Smooth muscle cell of the brain vasculature (primary cell): ENCODE measurements at places on chromosomes 5 and 9.

DNA sequence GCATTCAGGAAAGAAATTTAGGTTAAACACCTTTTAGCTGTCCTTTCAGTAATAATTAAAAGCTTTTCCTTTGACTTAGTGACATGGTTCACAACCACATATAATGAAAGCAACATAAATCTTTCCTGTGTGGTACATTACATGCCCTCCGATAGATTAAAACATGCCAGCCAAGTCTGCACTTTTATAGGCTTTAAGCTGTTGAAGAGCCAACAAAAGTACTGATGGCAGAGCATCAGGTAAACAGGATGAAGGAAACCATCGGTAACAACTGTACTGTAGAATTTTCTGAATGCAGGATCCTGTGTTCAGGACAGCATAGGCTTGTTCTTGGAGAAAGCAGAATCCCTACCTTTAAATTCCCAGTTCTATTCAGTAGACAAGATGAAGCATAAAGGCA, 226.6 kb downstream of the MLLT3 start:
- no peak for DNase-seq

DNA sequence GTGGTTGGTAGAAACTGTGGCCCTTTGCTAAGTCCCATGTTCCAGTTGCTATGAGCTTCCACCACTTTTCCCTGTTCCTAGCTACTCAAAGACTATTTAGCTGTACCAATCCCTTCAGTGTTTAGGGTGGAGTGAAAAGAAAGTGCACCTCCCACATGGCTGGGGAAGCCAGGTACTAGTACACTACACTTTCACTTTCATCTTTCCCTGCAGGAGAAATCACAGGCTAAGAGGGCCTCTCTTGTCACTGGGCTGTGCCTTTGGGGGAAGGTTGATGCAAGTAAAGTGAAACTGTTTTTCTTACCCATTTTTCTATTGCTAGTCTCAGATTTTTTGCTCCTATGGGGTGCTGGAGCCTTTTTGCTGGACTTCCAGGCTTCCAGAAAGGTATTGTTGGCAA, 33.5 kb upstream of the CKS2 start:
- no peak for DNase-seq

- no peak for DNase-seq
These were observed 23.3 kb downstream of the DCANP1 start for GRCh38 chr5:135423846-135424168.

GRCh38 chr5:54205453-54205852, 104.9 kb downstream of the ARL15 start:
- no peak for DNase-seq

DNA sequence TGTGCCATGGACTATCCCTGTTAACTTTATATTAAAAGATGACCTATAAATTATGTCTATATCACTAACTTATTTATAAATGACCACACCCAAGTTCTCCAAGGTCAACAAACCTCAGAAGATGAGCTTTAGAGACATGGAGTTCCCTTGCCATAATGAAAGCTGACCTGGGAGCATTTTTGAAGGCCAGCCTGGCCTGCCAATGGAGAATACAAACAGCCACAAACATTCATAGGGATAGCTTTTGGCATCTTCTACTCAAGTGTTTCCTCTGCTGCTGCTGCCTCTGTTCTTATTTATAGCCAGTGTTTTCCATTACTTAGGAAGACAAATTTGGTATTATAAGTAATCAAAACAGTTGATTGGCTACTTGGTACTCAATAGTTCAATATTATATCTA, 117.3 kb upstream of the ADAMTS19 start:
- no peak for DNase-seq

DNA sequence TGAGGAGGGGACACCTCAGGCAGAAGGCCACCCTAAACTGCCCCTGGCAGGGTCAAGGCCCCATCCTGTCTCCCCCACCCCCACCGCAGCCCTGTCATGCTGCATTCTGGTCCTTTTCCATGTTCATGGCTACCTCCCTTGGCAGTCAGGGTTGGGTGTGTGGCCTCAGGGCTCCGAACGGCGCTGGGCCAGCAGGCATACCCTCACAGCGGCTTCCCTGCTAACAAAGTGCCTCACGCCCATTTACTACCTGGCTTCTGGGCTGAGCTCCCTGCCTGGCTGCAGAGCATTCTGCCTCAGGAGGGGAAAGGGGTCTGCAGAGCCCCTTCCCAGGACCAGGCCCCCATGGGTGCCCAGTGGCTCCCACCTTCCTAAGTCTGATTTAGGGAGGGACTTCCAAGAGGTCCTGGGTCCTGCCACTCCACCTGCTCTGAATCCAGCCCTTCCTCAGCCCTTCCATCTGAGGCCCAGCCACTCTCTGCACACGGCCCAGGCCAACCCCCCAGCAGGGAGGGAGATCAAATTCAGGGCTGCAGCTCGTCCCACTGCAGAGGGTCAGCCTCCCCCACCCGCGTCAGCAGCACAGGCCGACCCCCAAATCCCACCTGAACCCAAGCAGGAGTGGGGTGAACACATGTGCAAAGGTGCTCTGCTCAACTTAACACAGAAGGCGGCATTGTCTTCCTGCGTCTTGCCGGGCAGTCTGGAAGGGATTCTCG, 115.9 kb upstream of the PHYKPL start:
- DNase-seq = no peak

GRCh38 chr9:121696930-121697329, 45.5 kb downstream of the DAB2IP start:
- DNase-seq = no peak

- DNase-seq = no peak
These were observed 28.5 kb downstream of the GOLGA2 start for GRCh38 chr9:128247226-128247803.

DNA sequence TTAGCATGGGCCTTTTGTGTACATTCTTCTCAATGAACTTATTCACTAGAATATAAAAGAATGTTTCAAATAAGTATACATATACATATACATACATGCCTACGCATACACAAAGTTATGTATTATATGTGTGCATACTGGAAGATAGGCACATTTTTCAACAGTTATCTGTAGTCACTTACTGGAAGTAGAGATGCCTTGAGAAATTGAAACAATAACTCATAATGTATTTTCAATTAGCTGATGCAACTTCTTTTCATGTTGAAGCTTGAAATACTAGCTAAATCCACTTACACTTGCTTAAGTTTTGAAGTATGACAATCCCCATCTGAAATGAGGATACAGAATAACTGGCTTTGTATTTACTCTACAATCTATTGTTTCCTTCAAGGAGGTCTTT, 469.0 kb upstream of the PTGER4 start:
- no peak for DNase-seq

GRCh38 chr9:84294241-84294950, 46.2 kb downstream of the SLC28A3 start:
- no peak for DNase-seq

DNA sequence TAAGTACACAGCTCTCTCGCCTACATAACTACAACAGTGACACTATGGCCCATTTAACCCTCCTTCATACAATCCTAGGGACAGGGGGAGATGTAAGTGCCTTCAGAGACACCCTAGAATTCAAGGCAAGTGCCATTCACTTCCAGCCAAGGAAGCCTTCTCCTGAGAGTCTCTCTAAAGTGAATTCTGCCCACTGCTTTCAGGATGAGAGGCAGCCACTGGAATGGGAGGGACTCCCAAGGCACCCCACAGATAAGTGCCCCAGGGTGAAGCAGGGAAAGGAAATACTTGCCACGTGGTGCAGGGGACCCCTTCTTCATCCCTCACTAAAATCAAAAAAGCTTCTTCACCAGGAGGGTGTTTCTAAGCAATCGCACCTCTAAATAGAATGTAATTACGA, 283.7 kb downstream of the ZNF608 start:
- no peak for DNase-seq

- no peak for DNase-seq
These were observed 325.6 kb downstream of the ZSWIM6 start for GRCh38 chr5:61657686-61658085.

GRCh38 chr5:110899566-110900412, 161.0 kb downstream of the SLC25A46 start:
- DNase-seq = no peak

DNA sequence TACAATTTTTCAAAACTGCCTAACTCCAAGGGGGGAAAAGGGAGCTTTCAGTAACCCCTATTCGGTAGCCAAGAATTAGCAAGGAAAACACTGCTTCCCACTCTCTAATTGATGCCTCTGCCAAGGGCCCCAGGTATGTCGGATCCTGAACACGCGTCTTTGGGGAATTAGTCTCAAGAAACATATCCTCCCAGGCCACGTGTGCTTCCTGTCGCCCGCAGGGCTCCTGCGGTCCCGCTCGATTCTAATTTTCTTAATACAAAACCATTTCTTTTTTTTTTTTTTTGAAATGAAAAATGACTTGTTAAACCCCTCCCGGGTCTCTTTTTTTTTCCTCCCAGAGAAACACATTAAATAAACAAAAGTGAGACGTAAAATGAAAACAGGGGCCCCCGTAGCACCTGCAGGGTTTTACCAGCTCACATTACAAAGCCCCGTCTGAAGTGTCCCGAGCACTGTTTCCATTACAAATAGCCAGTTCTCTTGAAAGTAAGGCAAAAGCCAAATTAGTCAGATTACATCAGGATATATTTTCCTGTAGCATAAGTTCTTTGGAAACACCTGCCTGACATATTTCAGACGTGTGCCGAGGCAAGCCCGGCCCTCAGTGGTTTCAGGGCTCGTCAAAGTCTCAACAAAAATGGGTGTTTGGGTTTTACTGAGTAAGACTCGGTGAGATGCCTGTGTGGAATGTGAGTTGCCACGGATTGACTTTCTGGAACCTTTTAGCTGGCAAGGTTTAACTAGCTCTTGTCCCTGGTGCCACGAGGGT, 21.5 kb downstream of the SMIM23 start:
- no peak for DNase-seq

DNA sequence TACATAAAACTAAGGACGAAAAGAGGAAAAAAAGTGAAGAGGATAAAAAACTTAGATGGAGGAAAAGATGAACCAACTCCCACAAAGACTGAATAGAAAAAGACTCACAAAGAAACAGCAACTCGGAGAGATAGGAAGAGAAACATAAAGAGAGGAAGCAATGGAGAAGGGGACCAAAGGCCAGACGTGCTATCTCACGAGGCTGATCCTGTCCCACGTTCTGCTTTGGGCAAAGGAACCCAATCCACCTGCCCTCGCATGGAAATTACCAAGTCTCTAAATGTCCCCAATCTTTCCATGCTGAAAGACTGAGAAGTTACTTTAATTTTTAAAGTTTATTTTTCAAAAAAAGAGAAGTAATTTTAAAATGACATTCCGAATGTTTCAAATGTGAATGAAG, 36.6 kb downstream of the TMEM245 start:
- no peak for DNase-seq

DNA sequence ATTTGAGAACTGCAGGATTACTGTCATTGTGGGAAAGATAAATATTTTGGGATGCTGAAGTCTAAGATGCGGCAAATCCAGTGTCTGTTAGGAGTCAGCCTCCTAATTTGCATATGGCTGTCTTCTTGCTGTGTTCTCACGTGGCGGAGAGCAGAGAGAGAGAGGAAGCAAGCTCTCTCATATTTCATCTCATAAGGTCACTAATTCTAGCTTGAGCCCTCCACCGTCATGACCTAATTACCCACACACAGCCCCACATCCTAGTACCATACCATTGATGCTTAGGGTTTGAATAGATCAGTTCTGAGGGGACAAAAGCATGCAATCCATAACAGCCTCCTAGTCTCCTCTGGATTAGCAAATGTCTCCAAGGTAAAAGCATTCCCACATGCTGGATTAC, 124.5 kb downstream of the CDH12 start:
- no peak for DNase-seq

GRCh38 chr5:160792732-160793529, 59.1 kb downstream of the ATP10B start:
- no peak for DNase-seq

GRCh38 chr9:122807271-122807900, 7.5 kb downstream of the OR1K1 start:
- DNase-seq = no peak

DNA sequence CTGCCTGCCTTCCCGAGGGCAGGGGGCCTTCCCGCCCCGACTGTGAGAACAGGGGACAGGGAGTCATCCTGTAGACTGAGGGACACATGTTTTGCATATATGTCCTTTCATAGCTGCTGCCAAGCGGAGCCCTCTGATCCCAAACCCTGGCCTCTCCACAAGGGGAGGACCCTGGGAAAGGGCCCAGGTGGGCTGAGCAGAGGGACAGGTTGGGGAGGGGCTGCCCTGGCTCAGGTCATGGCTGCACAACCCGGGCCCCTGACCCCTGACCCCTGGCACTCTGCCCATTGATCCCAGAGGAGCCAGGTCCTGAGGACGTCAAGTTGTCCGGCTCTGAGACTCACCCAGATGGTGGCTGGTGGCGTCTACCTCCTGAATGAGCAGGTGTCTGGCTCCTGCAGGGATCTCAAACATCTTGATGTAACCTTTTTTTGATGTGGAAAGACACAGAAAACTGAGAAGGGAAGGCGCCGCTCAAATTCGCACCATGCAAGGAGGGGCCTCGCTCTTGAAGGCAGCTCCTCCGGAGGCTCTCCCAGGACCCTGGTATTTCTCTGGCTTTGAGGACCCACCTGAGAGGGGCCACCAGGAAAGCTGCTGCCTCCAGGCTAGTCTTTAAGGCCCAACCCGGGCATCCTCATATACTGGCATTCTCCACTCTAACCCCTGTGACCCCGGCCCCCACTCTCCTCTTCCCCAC, 71.9 kb downstream of the ZNF354C start:
- DNase-seq = no peak

DNA sequence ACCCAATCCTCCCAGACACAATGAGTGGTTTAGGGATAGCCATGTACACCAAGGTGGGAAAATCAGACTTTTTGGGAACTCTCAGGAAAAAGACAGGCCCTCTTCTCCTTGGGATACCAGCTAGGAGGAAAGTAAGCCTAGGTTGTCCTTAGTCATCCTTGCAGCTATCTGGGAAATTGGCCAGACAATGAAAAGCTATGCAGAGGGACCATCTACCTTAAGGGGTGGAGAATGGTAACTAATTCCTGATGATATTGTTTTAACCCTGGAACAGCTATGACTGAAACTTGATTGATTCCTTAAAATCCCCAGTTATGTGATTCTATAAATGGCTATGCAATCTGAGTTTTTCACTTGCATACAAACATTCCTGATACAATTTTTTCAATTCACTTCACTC, 88.9 kb upstream of the BNC2 start:
- DNase-seq = no peak

DNA sequence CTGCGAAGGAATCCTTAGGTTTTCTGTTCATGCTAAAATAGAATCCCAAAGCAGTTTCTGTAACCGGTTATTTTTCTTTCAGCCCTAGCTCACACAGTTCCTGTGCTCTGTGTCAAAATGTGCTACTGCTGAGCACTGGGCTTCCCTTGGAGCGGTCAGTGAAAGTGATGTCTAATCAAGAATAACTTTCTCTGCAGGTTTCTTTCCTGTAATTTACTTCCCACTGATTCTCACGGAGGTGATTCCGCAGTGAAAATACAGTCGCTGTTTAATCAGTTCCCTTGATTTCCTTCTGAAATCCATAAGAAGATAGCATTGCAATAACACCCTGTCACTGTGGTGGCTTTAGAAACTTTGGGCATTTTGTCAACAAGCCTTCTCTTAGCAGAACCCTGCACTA, 112.0 kb upstream of the ISL1 start:
- no peak for DNase-seq

- DNase-seq = no peak
These were observed 1.9 kb downstream of the BOD1 start for GRCh38 chr5:173614591-173614990.
